Stimulated activated CD4-positive, alpha-beta T cell treated with anti-CD3 and anti-CD28 coated beads, Interleukin-1b, Interleukin-23, amount 100 ng/mL, for 1 hour (primary cell): ENCODE measurements at places on chromosomes 2 and 18.

- no peak for DNase-seq
Observed at GRCh38 chr2:237669628-237670392, 42.4 kb downstream of the LRRFIP1 start.

DNA sequence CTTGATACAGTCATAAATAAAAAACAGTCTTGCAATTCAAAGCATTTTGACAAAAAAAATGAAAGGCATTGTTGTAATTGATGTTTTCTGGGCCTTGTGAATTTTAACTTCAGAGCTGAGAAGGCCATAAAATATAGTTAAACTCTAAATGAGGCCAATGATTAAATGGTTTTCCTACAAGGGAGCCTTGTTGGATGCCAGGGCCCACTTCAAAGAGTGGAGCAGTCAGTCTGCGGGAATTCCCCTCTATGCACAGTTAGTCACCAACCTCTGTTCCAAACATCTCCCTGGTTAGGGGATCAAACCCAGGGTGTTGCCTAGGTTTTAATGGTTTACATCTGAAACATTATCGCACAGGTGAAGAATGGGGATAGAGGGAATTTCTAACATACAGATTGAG, 143.4 kb downstream of the NCKAP5 start:
- no peak for DNase-seq

DNA sequence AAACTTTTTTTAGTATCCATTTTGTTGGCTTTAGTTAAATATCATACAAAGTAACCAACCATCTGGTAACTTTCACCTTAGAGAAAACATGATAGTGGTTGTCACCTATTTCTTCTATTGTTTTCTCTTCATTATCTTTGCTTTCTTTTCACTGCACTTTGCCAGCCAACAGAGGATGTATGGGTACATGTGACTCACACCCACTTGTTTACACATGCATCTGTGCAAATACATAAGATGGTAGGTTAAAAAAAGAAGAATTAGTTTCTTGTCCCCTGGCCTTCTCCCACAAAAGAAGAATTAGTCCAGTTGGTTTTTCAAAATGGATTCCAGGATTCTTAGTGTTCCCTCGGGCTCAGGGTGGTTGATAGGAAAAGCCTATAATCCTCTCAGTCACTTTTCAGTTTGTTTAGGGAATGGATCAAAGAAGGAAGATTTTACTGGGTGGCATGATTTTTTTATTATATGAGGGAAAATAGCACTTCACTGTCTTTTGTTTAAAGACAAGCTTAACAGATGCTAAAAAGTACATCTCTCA, 46.6 kb downstream of the CDK15 start:
- DNase-seq = no peak

DNA sequence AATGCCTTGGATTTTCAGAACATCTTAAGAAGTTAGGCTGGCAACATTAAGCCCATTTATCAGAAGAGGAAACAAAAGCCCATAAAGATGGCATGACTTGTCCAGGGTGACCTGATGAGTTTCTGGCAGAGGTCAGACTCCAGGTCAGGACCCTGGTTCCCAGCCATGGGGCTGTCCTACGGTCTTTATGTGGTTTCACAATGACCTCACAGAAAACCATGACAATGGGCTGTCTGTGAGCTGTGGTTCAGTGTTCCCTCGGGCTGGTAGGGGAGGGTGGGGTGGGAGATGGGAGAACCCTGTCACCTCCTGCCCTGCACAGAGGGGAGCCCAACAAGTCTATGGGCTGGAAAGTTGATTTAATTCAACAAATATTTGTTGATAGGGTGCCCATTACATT, 101.8 kb downstream of the LOXHD1 start:
- DNase-seq = no peak

GRCh38 chr2:223941579-223942277, 3.4 kb downstream of the WDFY1 start:
- no peak for DNase-seq

DNA sequence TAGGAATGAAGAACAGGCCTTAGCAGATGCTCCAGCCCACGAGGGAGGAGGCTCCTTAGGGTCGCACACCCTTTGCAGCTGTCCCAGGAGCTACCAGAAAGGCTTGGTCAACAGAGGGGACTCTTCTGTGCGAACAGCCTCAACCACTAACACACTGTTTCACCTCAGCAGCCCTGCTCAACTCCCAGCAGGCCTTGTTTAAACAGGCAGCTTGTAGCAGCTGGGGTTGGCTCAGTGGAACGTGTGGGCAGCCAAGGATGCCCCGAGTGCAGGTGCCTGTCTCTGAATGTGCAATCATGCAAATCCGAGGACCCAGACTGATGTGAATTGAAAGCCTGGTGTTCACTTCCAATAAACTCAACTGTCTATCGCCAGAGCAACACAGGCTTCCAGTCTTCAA, 88.7 kb upstream of the CXCR4 start:
- no peak for DNase-seq

DNA sequence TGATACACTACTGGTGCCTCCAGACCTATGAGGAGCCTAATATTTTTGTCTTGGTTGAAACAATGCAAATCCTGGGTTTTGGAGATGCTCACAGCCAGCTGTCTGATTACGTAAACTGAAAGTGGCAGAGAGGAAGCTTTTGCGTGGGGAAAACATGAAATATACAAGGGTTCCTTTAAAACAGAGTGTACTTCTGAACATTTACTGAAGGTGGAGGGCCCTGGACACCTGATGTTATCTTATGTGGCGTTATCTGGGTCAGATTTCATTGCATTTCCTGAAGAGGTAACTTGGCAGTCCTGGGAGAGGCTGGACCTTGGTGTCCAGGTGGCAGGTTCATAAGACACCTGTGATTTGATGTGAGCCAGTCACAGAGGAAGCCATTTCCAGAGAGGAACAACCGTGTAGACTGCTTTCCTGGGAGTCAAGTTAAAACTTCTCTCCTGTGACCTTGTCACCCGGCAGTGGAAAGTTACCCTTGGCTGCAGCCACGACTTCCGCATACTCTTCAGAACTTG, 105.0 kb downstream of the NEDD4L start:
- no peak for DNase-seq

DNA sequence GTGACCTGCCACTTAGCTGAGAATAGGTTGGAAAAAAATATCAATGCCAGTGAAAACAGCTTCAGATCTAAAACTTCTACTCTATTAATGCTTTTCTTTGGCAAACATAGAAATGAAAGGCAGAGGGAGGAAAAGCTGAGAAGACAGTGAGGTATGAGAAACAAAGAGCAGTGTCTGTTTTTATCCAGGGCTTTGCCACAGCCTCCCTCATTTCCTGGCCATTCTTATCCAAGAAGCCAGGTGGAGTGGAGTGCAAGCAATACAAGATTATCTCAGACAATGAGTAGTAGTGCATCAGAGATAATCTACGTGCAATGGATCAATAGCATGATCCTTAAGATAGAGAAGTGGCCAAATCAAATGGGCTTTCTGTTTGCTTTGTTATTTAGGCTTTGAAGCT, 808.7 kb upstream of the PIK3C3 start:
- no peak for DNase-seq

GRCh38 chr2:97910403-97911205, 85.1 kb downstream of the TMEM131 start:
- DNase-seq = no peak

GRCh38 chr2:61924895-61925663, 19.6 kb downstream of the COMMD1 start:
- no peak for DNase-seq

DNA sequence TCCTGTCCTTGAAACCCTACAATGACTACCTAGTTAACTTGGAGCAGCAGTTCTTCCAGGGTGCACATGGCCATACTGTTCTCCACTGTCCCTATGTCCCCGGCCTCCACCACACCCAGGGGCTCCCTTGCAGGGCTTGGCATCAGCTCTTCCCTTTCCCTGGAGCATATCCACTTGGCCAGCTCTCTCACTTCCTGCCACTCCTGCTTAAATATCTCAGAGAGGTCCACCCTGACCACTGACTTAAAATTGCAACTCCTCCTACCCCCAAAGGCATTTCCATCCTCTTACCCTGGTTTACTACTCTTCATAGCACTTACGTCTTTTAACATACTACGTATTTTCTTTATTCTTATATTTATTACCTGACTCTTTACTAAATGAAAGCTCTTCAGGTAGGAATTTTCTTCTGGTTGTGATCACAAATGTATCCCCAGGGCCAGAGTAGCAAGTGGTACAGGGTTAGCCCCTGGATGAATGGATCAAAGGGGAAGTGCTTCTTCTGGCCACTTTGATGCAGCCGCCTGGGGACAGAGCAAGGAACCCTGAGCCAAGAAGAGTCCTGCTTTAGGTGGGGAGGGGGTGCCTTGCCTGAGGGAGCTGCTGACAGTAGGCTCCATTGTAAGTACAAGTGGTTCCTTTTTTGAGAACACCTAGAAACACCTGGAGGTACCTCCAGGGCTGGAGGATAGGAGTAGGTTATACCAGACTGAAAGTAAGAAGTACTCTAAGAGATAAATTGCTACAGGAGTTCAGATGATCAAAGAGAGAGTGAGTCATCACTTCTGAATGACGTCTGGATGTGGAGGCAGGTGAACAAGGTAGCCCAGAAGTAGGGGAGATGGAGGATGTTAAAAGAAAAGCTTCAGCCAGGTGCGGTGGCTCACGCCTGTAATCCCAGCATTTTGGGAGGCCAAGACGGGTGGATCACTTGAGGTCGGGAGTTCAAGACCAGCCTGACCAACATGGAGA, 82.2 kb downstream of the SOCS6 start:
- no peak for DNase-seq

GRCh38 chr18:58967751-58968254, 103.1 kb downstream of the ZNF532 start:
- DNase-seq = no peak

DNA sequence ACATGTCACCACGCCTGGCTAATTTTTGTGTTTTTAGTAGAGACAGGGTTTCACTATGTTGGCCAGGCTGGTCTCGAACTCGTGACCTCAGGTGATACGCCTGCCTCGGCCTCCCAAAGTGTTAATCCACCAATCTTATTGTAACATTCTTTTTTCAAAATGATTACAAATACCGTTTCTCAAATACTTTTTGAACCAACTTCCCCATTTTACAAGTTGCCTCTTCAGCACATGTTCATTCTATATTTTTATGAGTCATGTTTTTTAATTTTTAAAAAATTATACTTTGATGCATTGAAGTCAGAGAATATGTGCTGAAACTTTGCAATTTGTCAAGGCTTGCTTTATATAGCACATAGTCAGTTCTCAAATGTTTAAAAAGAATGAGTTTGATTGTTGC, 58.2 kb downstream of the QPCT start:
- DNase-seq = no peak
